Pancreas (tissue), 10 donors: ENCODE measurements at places on chromosomes 7 and 10. TPM values are rescaled to one million over a fixed set of nuclear protein-coding genes. Genes with fewer than 3 reads are reported as not detected.
A peak's percentile ranks its signal among the peaks of the same experiment; 100 is the strongest.

IDI2 gene
- total RNA-seq: not detected

DNA sequence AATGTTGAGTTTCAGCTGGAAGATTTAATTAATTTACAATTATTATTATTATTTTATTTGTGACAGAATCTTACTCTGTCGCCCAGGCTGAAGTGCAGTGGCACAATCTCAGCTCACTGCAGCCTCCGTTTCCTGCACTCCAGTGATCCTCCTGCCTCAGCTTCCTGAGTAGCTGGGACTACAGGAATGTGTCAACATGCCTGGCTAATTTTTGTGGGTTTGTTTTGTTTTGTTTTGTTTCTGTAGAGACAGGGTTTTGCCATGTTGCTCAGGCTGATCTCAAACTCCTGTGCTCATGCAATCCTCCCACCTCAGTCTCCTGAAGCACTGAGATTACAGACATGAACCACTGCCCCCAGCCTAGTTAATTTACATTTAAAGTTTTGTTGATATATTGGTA, 93.8 kb upstream of the MEOX2 start:
- H3K4me3 ChIP-seq: no peak overlapping the region
- no peaks in the 10 kb centered on the region for H3K36me3 ChIP-seq
- no peaks in the 10 kb centered on the region for H3K4me1 ChIP-seq
- H3K27me3 ChIP-seq: no peaks in the 10 kb centered on the region
- no peak for DNase-seq

DNA sequence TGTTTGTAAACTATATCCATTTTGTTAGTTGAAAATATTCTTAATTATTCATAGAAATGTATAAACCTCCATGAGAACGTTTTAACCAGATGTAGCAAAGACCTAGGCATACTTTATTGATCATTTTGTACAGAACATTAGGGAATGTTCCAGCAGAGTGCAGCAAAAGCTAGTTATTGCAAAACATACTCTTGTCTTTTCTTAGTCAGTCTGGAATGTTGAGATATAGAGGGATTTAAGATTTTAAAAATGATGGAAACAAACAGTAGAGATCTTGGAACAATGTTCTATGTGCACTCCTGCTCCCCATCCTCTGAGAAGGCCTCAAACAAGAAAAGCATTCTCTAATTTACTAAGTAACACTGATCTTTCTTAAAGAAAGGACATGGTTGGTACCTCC, 292.1 kb downstream of the BBS9 start:
- H3K27me3 ChIP-seq: no peaks in the 10 kb centered on the region
- H3K4me3 ChIP-seq: no peak overlapping the region
- no peaks in the 10 kb centered on the region for H3K36me3 ChIP-seq
- H3K27ac ChIP-seq: no peak overlapping the region

DNA sequence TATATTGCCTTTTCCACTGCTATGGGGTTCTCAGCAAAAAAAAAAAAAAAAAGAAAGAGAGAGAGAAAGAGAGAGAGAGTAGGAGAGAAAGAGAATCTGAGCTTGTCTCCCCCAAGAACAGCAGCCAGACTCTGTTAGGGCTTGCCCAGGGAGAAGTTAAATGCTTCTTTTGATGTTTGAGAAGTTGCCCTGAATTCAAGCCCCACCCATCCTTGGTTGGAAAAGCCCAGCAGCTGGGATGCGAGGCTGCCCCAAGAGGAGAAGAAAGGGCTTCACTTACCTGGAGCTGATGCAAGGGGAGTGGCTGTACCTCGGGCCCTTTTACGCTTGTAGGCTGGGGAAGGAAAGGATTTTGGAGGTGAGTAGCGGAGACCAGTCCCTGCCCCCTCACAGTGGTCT, 20.9 kb upstream of the MGMT start:
- no peaks in the 10 kb centered on the region for H3K27me3 ChIP-seq
- no peaks in the 10 kb centered on the region for H3K4me1 ChIP-seq
- no peak overlapping the region for H3K4me3 ChIP-seq
- DNase-seq: no peak
- H3K36me3 ChIP-seq: no peaks in the 10 kb centered on the region

DNA sequence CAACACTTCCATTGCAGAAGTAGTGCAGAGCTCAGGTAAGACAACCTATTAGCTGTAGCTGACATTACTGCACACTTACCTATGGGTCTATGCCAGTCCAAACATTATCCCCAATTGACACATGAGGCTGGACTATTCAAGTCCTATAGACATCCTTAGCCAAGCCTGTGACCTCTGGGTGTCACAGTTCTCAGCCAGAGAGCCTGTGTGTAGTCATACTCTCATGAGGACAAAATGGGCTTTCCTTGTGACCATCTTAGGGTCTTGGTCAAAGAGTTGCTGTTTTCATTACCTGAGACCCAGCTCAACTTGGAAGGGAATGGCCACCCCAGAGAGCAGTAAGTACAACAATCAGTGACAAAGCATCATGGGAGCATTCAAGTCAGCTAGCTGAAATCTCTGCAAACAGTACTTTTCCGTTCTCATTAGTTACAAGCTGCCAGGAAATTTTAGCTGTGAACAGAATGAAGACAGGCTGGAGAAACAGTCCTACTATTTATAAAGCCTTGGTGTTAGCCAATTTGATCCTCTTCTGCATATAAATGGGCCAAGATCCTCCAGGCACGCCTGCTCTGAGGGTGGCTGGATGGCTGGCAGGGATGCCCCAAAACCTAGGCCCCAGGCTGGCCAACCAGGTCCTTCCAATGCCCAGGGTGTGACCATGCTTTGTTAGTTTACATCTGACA, 44.3 kb downstream of the NUDCD3 start:
- no peaks in the 10 kb centered on the region for H3K27me3 ChIP-seq
- no peak for DNase-seq
- no peak overlapping the region for H3K4me3 ChIP-seq
- H3K36me3 ChIP-seq: no peaks in the 10 kb centered on the region
- H3K4me1 ChIP-seq: no peaks in the 10 kb centered on the region
- no peak overlapping the region for H3K27ac ChIP-seq

CABCOCO1 gene
- not detected for total RNA-seq

- H3K4me3 ChIP-seq: no peak overlapping the region
- DNase-seq: no peak
- no peaks in the 10 kb centered on the region for H3K4me1 ChIP-seq
- H3K36me3 ChIP-seq: no peaks in the 10 kb centered on the region
- no peak overlapping the region for H3K27ac ChIP-seq
Observed at GRCh38 chr7:100061518-100062193, 12.1 kb downstream of the ZSCAN21 start.

DNA sequence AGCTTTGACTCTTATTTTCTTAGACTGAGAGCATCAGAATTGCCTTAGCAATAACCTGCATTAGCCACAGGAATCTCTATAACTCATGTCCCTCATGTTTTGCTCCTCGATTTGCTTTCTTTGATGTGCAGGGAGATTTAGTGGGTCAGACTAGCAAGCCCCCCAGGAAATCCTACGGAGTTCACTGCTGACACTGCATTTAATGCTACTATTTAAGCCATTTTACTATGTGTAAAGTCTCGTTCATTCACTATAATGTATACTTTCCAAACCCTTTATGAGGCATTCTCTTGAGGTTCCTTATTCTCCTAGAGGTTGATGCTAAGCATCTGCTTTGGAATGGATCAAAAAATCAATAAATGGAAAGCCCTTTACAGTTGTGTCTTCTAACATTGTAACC, 28.4 kb downstream of the DYNC1I1 start:
- no peaks in the 10 kb centered on the region for H3K4me1 ChIP-seq
- no peak overlapping the region for H3K27ac ChIP-seq
- DNase-seq: no peak
- no peaks in the 10 kb centered on the region for H3K36me3 ChIP-seq
- no peaks in the 10 kb centered on the region for H3K27me3 ChIP-seq

DNA sequence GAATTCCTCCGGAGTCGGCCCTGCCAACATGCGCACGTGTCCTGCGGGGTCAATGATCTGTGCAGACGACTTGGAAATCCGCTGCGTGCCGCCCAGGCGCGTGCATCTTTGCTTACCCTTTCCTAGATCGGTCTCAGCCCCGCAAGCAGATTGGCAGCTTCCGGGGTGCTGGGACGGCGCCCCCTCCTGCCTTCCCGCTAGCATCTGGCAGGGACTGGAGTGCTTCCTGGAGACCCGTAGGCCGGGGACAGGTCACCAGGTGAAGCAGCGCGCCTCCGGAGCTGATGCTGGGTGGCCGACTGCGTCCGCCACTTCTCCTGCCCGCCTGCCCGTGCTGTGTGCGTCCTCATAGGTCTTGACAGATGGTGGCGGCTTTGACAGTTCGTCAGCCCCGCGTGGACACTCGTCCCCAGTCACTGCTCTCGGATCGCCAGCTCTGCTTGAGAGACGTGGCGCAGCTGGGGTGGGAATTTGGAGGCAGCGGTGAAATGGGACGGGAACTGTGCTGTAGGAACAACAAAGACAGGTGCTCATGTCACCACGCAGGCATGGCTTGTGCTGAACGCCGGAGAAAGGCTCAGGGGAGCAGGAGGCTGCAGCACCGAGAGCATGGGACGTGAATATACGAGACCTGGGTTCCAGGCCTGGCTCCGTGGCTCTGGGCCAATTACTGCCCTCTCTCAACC, 21.9 kb upstream of the KCNK18 start:
- no peaks in the 10 kb centered on the region for H3K27me3 ChIP-seq
- no peaks in the 10 kb centered on the region for H3K4me1 ChIP-seq
- peak overlapping the region; percentile 59 for H3K4me3 ChIP-seq
- no peak overlapping the region for H3K27ac ChIP-seq

DNA sequence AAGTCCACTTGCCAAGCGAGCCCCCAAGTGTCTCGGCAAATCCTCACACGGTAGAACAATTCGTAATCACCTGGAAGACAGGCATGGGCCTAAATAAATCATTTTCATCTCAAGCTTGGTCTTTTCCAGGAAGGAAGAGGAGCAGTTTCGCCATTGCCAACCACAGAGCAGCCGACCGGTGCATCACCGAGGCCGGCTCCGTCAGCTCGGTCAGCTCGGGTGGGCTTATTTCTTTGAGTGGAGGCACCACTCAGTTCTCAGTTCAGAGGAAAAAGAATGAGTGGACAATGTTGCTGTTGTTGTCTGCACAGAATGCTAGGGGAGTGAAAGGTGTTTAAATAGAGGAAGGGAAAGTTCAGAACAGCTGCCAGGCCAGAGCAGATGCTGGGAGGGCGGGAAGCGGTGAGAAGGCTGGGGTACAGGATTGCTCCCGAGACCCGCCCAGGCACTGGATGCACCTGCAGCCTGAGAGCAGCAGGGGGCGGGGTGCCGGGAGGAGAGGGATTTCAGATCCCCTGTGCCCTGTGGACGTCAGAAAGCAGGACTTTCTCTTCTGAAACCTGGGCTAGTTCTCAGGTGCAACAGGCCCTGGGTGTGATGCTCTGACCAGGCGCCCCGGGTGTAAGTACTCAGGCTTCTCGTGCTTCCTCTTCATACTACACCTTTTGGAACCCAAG, 17.7 kb upstream of the IGFBP3 start:
- no peaks in the 10 kb centered on the region for H3K27me3 ChIP-seq
- no peaks in the 10 kb centered on the region for H3K36me3 ChIP-seq
- H3K4me3 ChIP-seq: no peak overlapping the region
- H3K4me1 ChIP-seq: no peaks in the 10 kb centered on the region

GRCh38 chr7:437329-438251, 82.1 kb downstream of the PDGFA start:
- no peaks in the 10 kb centered on the region for H3K4me1 ChIP-seq
- H3K4me3 ChIP-seq: no peak overlapping the region
- DNase-seq: no peak
- H3K36me3 ChIP-seq: no peaks in the 10 kb centered on the region
- H3K27me3 ChIP-seq: no peaks in the 10 kb centered on the region
- no peak overlapping the region for H3K27ac ChIP-seq

DNA sequence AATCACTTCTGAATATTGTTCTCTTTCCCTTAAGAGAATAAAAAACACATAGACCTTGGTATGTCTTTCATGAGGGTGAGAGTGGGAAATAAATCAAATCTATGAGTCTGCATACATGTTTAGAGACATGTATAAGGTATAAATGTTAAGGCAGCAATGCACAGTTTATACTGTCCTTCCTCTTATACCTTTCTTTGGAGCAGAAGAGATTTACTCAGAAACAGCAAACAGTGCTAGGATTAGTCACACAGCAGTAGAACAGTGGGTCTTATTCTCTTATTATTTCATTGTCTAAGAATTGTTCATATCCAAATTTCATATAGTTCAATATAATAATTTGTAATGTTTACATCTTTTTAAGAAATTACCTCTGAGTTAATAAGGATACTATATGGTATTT, 126.7 kb upstream of the TMEM196 start:
- no peak overlapping the region for H3K27ac ChIP-seq
- no peak for DNase-seq
- H3K36me3 ChIP-seq: no peaks in the 10 kb centered on the region
- H3K27me3 ChIP-seq: no peaks in the 10 kb centered on the region
- no peaks in the 10 kb centered on the region for H3K4me1 ChIP-seq

DNA sequence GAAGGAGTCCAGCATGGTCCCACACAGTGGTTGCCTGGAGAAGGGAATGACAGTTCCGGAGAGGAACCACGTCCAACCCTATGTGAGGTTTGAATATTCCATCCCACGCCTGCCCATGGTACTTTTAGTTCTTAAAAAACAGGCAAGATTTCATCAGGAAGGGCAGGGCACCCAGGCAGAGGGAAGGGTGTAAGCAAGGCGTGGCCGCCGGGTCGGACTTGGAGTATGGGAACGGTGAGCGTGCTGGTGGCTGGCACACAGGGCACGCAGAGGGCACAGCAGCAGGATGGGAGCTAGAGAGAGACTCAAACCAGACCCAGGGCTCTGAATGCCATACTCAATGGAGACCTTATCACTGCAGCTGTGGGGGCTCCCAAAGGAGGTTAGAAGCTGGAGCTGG, 34.3 kb downstream of the FAM53B start:
- no peak for DNase-seq
- H3K4me1 ChIP-seq: peaks cover 14% of the 10 kb centered on the region
- peaks cover 6% of the 10 kb centered on the region for H3K36me3 ChIP-seq
- no peaks in the 10 kb centered on the region for H3K27me3 ChIP-seq

DNA sequence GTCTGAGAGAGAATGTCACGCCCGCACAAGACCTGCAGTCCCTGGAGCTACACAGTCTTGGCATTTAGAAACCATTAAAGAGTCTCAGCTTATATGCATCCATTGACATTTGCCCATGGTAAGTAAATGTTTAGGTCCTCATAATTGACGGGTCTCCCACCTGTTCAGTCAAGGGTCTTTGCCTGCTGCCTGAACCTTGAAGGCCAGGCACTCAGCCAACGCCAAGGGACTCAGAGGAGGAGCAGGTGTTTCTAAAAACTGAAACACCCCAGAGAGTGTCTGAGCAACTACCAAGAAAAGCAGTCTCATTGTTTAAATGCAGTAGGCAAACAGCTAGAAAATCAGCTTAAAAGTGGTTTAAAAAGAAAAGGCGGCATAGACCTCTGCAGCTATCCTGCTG, 264.7 kb upstream of the AKR1E2 start:
- H3K4me3 ChIP-seq: no peak overlapping the region
- no peak for DNase-seq
- H3K27ac ChIP-seq: no peak overlapping the region
- H3K27me3 ChIP-seq: no peaks in the 10 kb centered on the region

- H3K4me1 ChIP-seq: no peaks in the 10 kb centered on the region
- H3K27ac ChIP-seq: no peak overlapping the region
- H3K4me3 ChIP-seq: no peak overlapping the region
- no peak for DNase-seq
Observed at GRCh38 chr7:44695756-44696155, 52.9 kb upstream of the ZMIZ2 start.
